ENCODE measurements at places on chromosomes 1 and 21.

- DNase-seq, result peak; percentile 62
Observed at GRCh38 chr1:150186789-150187559, 37.3 kb downstream of the PLEKHO1 start.

DNA sequence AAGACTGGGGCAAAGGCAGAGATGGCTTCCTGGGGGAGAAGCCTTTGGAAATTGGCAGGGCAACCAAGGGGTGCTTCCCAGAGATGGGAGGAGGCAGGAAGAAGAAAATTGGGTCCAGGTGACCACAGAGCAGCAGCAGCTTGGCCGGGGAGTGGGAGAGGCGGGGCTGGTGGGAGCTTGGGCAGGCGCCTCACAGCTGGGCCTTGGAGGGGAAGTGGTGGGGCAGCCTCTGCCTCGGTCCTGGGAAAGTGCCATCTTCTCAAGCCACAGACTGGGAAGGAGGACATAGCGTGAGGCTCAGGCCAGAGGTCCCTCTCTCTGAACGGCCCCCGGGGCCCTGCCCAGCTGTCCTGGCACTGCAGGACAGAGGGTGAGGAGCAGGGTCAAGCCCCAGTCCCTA lies 24.0 kb upstream of the WASF2 start:
- DNase-seq, result no peak

GRCh38 chr1:107175102-107175909 lies 34.5 kb downstream of the NTNG1 start:
- DNase-seq, result no peak

DNA sequence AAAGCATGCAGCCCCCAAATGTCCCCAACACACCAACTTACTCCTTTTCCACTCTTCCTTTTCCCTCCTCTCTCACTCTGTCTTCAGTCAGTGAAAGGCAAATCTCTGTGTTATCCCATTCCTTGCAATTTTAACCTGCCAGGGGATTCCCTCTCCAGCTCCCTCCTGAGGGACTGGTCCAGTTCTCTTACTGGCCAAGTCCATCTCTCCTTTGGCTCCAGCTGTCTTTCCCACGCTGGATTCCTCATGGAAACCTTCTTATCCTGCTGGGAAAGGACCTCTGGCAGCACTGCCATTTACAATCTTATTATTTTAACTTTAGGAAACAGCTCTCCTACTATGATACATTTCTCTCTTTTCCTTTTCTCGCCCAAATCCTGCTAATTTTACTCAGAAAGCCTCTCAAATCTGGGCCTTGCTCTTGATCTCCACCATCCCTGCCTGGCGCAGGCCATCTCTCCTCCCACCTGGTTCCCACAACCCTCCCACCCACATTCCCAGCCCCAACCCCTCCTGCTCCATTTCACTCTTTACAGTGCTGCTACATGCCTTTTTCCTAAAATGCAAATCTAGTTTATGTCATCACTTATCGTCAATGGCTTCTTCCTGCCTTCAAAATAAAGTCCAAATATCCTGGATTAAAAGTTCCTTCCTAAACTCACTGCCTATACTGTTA lies 72.7 kb upstream of the CNN3 start:
- DNase-seq, result no peak
